ENCODE measurements at places on chromosomes 2 and 18.

DNA sequence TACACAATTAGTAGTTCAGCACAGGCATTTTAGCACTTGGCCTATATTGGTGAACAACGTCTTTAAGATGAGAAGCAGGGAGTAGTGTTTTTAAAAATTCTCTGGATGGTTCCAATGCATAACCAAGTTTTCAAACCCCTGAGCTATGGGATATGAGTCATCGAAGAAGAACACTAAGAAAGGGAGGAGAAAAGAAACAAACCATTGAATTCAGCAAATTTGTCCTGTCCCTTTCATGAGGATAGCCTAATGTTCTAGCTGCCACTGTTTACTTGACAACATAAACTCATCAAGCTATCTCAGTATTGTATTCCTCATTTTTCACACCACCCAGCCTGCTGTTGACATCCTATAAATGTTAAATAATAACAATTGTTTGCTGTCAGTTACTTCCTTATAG lies 158.0 kb downstream of the BARD1 start:
- DNase-seq: no peak

DNA sequence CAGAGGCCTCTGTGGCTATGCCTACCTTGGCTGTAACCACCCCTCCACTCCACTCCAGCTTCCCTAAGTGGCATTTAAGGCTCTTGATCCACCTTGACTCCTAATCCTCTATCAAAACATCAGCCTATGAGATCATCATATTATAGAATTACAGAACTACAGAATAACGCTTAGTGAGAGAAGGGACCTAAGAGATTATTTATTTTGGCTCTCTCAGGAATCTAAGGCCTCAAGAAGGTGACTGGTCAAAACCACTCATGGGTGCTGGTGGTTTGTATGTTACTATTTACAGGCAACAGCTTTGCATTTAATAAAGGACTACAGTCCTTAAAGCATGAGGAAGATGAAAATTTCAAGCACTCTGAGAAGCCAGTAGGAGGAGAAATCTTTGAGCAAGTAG lies 118.8 kb downstream of the FSHR start:
- DNase-seq: no peak

DNA sequence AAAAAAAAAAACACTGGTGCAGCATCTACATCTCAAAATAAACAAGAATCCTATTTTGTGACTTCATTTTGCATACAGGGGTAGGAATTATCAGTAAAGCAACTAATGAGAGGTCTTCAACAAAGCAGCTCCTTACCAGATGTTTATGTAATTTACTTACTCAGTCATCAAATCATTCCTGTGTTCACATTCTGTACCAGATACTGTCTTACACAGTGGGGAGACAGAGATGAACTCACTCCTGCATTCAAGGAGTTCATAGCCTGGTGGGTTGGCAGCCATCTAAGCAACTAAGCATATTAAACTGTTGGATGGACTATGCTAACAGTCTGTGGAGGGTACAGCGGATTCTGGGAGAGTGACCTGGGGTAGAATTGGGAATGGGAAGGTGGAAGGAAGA lies 169.0 kb downstream of the OSR1 start:
- no peak for DNase-seq

DNA sequence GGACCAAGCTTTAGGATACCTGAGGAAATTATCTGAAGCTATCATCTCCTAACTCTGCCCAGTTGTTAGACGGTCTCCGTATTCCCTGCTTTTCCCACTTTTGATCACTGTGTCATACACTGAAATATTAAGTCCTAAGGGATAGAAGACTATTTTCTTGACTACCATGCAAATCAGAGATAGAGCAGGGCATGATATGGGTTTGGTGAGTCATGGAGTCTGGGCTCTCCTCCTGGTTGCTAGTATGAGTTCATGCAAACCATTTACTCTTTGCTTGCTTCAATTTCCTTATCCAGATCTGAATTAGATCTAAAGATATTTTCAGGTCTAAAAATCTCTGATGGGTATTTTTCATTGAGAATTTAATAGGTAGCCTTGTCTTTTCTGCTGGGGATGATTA lies 55.0 kb downstream of the EHBP1 start:
- DNase-seq: no peak

GRCh38 chr2:236998758-236999157 lies 86.9 kb upstream of the COPS8 start:
- no peak for DNase-seq

DNA sequence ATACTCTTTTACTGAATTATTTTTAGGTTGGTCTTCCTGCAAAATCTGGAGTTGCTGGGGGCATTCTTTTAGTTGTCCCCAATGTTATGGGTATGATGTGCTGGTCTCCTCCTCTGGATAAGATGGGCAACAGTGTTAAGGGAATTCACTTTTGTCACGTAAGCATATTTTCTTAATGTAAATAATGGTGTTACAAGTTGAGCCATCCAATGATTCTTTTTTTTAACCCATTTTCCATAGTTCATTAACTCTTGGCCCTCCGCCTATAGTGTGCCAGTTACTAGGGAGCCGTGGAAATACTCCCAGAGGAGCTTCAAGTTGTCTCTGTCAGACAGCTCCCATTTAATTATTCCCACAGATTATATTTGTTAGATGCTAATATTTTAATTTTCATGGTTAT lies 49.8 kb downstream of the GLS start:
- DNase-seq: no peak

DNA sequence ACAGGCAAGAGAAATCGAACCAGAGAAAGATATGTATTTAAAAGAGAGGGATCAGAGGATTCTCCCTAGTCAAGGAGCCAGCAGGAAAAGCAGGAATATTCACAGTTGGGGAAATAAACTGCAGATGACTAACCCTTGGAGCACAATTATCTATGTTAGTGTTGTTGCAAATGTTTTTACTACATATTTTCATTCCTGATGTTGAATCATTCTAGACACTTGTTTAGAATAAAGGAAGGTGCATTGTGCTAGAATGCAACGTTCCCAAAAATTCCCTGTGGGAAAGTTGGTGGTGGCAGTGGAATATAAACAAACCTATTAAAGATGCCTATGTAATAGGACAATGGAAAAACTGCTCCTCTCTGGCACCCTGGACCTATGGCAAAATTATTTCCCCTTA lies 63.3 kb downstream of the DTNA start:
- no peak for DNase-seq

DNA sequence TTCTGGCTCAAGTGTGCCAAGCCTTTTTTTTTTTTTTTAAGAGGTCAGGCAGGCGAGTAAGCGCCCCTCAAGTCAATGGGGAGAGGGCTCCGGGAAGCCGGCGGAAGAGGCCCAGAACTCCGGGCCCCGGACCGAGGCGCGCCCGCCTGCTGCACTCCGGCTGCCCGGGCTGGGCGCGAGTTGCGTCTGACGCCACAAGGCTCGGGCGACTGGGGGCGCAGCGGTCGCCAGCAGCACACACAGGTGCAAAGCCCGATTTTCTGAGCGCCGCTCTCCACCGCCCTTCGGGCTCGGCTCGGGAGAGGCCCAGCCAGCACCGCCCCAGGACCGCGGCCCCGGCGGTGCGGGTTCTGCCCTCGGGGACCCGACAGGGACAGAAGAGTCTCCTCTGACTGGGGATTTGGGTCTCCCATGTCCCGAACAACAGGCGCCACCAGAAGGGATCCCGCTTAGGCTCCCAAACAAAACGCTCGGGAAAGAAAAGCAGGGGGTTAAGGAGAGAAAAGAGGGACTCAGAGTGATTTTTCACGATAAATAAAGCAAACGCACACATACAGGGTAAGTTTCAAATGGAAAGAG lies 787 bp downstream of the ERBB4 start:
- DNase-seq: no peak

DNA sequence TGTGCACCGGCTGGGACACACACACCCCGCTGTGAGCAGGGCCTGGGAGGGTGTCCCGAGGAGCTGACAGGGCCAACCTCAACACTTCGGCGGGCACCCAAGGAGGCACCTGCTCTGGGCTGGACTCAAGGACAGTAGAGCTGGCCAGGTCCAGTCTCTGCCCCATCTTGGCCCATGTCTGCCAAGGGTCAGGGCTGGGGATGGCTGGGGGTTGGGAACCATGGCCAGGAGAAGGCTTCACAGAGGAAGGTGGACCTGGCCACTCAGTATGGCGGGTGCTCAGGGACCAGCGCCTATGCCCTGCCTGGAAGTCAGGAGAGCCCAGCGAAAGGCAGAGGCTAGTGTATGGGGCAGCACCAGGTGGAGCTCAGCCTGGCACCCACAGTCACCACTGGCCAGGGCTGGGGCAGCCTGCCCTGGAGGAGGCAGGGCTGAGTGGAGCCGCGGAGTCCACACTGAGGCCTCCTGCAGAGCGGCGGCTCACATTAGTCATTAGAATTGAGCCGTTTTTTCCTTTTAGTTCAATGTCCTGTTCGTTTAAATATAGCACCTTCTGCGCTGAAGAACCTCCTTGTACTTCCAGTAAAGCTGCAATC lies 4.2 kb downstream of the ERFE start:
- DNase-seq: no peak

- DNase-seq: no peak
These were observed 211.6 kb downstream of the PTH2R start for GRCh38 chr2:208618220-208618619.

- DNase-seq: no peak
These were observed 593.3 kb upstream of the FANCL start for GRCh38 chr2:58834404-58834803.

GRCh38 chr18:59959606-59960005 lies 59.8 kb downstream of the PMAIP1 start:
- no peak for DNase-seq

GRCh38 chr2:178469219-178469849 lies 9.1 kb downstream of the FKBP7 start:
- no peak for DNase-seq
